ENCODE measurements at places on chromosomes 1 and 21.

DNA sequence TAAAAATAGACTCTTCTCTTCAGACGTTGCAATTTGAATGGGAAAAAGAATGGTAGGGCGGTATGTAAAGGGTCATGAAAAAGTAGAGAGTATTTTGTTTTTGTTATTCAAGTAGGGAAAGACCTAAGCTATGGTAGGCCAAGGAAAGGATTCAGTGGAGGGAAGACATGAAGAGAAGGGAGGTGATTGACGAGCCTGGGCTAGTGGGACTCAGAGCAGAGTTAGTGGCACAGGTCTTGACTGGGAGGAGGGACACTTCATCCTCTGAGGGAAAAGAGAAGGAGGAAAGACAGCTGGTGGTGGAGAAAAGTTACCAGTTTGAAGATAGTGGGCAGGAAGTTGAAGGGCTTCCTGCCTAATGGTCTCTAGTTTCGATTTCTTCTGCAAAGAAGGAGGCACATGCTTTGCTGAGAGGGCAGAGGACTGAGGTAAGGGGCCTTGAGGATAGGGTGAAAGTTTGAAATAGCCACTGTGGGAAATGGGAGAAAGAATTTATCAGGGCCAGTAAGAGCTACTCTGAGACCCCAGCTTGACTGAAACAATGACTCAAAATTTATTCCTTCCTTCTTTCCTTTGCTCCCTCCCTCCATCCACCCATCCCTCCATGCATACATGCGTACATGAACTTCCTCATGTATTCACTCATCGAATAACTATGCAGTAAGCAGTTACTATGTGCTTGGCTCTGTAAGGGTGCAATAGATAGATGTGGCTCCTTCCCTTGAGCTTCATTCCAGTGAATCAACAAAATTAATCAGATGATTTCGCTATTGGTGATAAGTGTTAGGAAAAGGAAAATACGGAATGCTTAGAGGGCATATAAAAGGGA is 4.2 kb downstream of the CD48 start:
- DNase-seq = no peak

GRCh38 chr1:52880206-52880605 is 37.6 kb downstream of the ZYG11A start:
- no peak for DNase-seq

- DNase-seq = peak; percentile 60
Observed at GRCh38 chr1:1832820-1833219, 54.5 kb upstream of the NADK start.

DNA sequence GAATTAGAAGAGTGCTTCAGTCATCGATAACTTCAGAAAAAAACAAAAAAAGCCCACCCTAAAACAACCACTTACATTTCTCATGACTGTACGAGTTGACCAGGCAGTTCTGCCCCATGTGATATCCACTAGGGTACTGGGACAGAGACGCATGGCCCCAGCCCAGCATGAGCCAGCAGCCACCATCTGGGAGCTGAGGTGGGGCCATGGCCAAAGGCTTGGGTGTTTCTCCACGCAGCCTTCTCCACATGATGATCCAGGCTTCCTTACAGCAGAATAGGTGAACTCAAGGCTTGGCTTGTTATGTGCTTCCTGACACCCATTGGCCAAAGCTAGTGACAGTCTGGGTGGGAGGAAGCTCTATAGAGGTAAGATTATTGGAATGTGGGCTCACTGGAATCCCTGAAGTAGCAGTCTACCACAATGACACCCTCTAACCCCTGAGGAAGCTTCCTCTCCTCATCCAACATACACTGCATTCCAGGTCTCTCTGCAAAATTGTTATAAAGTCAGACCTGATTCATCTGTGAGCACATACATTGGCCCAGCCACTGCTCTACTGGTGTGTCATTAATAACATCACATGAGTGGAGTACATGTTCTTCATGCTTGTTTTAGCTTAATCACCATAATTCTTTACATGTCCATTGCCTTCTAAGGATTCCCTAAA is 66.3 kb upstream of the NTPCR start:
- peak; percentile 22 for DNase-seq

DNA sequence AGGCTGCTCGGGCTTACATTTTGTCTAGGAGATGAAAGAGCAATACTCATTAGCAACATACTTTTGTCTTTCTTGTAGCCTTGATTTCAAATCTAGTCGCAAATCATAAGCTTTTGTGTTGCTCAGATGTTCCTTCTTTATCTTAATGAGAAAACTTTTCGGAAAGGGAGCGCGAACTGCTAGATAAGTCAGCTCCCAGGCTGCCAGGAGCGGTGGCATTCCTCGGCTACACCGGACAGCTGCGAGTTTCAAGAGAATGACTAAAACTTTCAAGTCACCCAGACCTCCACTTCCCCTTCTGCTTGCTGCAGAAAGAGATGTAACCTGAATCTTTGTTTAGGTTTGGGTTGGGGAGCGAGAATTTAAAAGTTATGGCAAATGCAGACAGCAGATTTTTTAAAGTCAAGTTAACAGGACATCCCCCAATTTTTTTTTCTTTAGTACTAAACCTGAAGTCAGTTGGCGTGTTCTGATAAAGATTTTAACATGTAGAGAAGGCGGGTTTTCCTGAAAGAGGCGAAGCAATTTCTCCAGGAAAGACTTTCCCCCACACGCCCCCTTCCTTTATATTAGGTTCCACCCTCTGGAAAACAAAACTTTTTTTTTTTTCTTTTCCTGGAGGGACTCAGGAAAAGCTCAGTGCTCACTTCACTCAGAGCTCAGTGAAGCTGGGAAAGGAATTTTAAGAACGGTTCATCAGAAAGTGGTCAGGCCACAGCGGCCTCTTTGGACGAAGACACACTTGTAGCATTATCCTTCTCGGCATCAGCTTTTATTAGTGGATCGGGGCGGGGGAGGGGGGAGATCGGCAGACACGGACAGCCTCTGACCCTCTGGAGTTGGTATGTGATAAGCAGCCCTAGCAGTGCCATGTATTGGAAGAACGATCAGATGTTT is at the start of gene LHX8:
TSS of gene LHX8 (plus strand) at position 639 of the 897 bp plus-strand sequence. CDS start 2,227 bp downstream, outside the sequence.
- no peak for DNase-seq

- no peak for DNase-seq
Observed at GRCh38 chr1:200753650-200754198, 15.0 kb downstream of the CAMSAP2 start.

DNA sequence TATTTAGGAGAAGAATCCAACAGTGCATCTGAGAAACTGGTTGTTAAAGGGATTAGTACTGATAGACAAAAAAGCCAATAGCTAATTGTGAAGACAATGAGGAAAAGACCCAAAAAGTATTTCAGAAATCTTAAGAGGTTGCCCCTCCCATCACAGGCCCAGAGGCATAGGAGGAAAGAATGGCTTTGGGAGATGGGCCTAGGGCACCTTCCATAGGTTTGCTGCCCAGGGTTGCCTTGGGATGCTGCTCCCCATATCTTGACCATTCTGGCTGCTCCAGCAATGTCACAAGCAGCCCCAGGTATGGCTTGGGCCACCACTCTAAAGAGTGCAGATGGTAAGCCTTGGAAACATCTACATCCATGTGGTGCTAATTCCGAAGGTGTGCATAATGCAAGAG is 68.7 kb upstream of the CD5L start:
- no peak for DNase-seq

GRCh38 chr1:6003568-6004411 is 11.6 kb upstream of the NPHP4 start:
- DNase-seq = no peak

GRCh38 chr1:174682419-174683008 is 234.8 kb downstream of the GPR52 start:
- DNase-seq = peak; percentile 82

DNA sequence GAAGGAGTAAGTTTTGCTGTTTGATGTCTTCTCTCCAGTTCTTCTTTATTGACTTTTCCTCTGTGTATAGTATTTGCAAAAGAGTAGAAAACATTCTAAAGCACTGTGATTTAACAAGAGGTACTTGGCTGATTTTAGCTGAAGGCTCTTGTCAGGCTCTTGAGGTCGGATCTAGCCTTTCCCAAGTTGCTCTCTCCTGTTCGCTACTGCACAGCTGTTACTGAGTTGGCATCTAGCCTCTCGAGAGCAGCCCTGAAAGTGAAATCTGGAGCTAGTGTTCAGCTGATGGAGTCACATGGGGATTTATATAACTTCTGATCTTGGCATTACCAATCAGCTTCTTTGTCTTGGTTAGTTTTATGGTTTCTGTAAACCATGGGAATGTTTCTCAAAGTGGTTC is 193.1 kb downstream of the RYR2 start:
- no peak for DNase-seq

GRCh38 chr1:31241321-31241720 is 1.6 kb upstream of the NKAIN1 start:
- no peak for DNase-seq

GRCh38 chr1:29271724-29272123 is 35.4 kb downstream of the PTPRU start:
- DNase-seq = peak; percentile 43

DNA sequence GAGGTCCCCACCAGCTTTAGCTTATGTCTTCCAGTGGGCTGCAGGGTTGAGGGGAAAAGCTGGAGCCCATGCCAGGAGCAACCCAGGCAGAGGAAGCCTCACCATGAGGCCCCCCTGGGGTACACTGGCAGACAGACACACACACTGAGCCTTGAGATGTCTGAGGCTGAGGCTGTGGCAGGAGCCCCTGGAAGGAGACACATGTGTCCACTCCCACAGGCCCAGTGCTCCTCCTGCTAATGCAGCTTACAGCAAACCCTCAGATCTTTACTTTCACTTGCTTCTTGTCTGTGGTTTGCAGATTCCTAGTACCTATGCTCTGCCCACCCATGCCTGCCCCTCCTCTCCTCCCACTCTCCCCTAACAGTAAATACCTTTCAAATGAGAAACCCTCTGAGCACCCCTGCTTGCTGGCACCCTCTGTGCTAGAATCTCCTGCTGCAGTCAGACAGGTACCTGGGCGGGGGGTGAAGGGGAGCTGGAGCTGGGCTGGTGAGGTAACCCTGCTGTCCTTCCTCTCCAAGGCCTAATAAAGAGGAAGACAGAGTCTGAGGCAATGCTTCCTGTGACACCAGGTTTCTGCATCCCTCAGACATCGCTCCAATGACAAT is 63.4 kb upstream of the NEK2 start:
- DNase-seq = no peak

GRCh38 chr21:40272037-40272436 is 404.8 kb downstream of the PCP4 start:
- DNase-seq = no peak

DNA sequence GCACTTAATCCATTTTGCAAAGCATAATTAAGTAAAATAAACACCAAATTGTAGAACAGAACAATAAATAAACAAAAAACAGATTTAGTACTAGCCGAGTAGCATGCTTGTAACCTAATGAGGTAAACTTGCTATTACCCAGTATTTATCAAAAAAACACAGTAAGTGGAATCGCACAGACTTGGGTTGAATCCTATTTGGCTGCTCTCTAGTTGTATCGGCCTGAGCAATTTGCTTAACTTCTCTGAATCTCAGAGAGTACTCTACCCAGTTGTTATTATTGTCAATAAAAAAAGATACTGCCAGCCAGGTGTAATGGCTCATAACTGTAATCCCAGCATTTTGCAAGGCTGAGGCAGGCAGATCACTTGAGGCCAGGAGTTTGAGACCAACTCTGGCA is 664.3 kb downstream of the ADGRL2 start:
- no peak for DNase-seq

GRCh38 chr1:231027136-231027925 is 12.7 kb downstream of the FAM89A start:
- no peak for DNase-seq

DNA sequence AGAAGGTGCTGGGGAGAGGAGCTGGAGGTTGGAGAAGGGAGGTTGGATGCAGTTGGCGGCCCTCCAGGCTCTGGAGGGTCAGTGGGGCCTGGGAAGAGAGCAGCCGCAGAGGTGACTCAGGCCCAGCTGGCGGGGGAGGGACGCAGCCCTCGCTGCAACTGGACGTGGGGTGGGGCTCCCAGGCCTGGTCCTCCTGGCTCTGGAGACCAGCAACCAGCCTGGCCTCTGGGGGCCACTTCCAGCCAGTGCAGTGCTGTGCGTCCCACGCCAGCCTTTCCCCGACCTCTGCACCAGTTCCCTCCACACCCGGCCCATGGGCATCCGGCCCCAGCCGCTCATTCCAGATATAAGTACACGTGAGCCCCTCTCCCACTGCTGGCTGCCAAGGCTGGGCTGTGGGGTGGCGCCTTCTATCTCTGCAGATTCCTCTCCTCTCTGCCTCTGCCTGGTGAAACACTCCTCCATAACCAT is 38.0 kb upstream of the COL18A1 start:
- peak; percentile 99 for DNase-seq

- DNase-seq = peak; percentile 83
Observed at GRCh38 chr1:230167419-230167852, 100.4 kb downstream of the GALNT2 start.

- DNase-seq = peak; percentile 29
Observed at GRCh38 chr1:51950701-51951100, 39.8 kb downstream of the RAB3B start.

Data from fibroblast of mammary gland (primary cell).